ENCODE measurements at places on chromosomes 1 and 21. TPM values are rescaled to one million over a fixed set of nuclear protein-coding genes. Genes with fewer than 3 reads are reported as not detected.

DNA sequence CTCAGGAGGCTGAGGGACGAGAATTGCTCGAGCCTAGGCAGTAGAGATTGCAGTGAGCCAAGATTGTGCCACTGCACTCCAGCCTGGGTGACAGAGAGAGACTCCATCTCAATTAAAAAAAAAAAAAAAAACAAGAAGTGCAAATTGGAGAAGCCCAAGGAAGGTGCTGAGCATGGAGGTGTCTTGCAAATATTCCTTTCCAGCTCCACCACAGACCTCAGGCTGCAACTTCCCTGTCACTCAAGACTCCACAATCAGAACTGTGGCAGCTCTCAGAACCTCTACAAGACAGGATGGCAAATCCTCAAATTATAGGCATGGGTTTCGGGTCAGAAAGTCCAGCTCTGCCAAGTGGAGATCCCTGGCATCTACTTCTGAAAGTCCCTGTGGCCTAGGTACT lies 104.4 kb upstream of the TIAM1 start:
- H3K4me3 ChIP-seq, result no peak overlapping the region
- no peak overlapping the region for H3K27ac ChIP-seq
- no peak for DNase-seq
- H3K4me1 ChIP-seq, result no peaks in the 10 kb centered on the region
- H3K27me3 ChIP-seq, result no peaks in the 10 kb centered on the region

DNA sequence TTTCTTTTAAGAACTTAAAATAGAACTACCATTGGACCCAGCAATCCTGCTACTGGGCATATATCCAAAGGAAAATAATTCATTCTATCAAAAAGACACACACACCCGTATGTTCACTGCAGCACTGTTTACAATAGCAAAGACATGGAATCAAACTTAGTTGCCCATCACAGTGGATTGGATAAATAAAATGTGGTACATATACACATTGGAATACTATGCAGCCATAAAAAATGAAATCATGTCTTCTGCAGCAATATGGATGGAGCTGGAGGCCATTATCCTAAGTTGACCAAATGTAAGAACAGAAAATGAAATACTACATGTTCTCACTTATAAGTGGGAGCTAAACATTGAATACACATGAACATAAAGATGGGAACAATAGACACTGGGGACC lies 585.3 kb upstream of the USP24 start:
- H3K36me3 ChIP-seq, result no peaks in the 10 kb centered on the region
- no peaks in the 10 kb centered on the region for H3K27me3 ChIP-seq
- H3K4me3 ChIP-seq, result no peak overlapping the region

- DNase-seq, result peak; percentile 55
- H3K36me3 ChIP-seq, result no peaks in the 10 kb centered on the region
- peaks cover 20% of the 10 kb centered on the region for H3K4me1 ChIP-seq
- H3K27me3 ChIP-seq, result no peaks in the 10 kb centered on the region
- no peak overlapping the region for H3K4me3 ChIP-seq
These were observed 54.5 kb upstream of the ATP2B4 start for GRCh38 chr1:203572134-203572625.

DNA sequence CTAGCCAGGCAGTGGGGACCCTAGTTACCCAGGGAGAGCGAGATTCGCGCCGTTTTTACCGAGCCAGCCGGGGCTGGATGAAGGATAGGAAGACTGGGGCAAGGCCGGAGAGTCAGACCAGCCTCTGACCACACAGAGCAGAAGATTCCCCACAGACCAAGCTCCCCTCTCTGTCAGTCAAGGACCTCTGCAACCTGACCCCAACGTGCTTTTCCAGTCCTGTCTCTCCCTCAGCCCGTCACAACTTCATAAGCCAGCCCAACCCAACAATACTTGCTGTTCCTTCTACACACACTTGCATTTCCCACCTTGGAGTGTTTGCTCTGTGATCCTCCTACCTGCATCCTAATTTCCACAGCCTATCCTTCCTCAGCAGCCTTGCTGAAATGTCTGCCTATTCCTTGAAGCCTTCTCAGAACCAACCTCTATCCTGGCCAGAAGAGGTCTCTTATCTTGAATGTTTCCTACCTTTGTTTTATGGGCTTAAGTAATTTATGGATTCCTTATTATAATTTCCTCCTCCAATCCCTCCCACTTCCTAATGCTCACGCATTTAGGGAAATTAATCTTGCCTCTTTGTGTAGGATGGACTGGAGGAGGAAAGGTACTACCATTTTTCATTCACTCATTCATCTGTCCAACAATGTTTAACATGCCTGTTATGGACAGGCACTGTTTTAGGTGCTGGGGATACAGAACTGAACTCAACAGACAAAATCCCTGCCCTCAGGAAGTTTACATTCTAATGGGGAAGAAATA lies at the start of gene GSTM3:
GSTM3 (minus strand) TSS at position 424 of the 759 bp plus-strand sequence. CDS start 751 bp downstream, outside the sequence.
- H3K4me1 ChIP-seq, result no peaks in the 10 kb centered on the region
- H3K27ac ChIP-seq, result peak within 1 kb of the TSS; percentile 38
- peak within 1 kb of the TSS; percentile 59 for H3K4me3 ChIP-seq
- peaks cover 12% of the 10 kb centered on the region for H3K36me3 ChIP-seq
- DNase-seq, result no peak

GRCh38 chr1:178938101-178938958 lies 67.5 kb upstream of the ANGPTL1 start:
- H3K4me1 ChIP-seq, result peaks cover 7% of the 10 kb centered on the region
- H3K27me3 ChIP-seq, result no peaks in the 10 kb centered on the region
- no peak overlapping the region for H3K27ac ChIP-seq
- DNase-seq, result no peak
- H3K4me3 ChIP-seq, result no peak overlapping the region

- H3K27me3 ChIP-seq, result no peaks in the 10 kb centered on the region
- no peak overlapping the region for H3K27ac ChIP-seq
- DNase-seq, result no peak
- no peaks in the 10 kb centered on the region for H3K36me3 ChIP-seq
These were observed 69.3 kb upstream of the WARS2 start for GRCh38 chr1:119209596-119210295.

DNA sequence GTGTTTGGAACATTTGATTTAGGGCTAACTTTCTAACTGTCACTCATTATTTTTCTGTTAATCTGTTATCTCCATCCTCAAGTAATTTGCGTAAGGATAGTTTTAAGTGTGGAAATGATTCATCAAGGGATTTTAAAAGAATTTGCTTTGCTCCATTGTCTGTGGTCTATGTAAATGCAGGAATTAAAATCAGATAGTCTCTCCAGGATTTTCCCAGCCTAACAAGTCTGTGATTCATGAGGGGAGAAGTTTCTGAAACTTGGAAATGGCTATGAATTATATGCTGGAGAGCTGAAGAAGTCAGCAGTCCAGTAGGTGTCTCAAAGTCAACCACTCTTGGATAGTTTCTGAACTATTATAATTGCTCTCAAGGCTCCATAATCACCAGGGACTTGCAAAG lies 264.5 kb downstream of the MRPL39 start:
- H3K4me1 ChIP-seq, result no peaks in the 10 kb centered on the region
- H3K4me3 ChIP-seq, result no peak overlapping the region
- no peaks in the 10 kb centered on the region for H3K36me3 ChIP-seq
- no peak overlapping the region for H3K27ac ChIP-seq
- no peaks in the 10 kb centered on the region for H3K27me3 ChIP-seq

Gene HRNR
- not detected for total RNA-seq

Gene AGT
- under 0.01 TPM for total RNA-seq

Gene OR2T2
- total RNA-seq, result not detected
